ENCODE measurements at places on chromosomes 5 and 9. TPM values are rescaled to one million over a fixed set of nuclear protein-coding genes. Genes with fewer than 3 reads are reported as not detected.

PCDHGA8 gene
- polyA plus RNA-seq: not detected

DNA sequence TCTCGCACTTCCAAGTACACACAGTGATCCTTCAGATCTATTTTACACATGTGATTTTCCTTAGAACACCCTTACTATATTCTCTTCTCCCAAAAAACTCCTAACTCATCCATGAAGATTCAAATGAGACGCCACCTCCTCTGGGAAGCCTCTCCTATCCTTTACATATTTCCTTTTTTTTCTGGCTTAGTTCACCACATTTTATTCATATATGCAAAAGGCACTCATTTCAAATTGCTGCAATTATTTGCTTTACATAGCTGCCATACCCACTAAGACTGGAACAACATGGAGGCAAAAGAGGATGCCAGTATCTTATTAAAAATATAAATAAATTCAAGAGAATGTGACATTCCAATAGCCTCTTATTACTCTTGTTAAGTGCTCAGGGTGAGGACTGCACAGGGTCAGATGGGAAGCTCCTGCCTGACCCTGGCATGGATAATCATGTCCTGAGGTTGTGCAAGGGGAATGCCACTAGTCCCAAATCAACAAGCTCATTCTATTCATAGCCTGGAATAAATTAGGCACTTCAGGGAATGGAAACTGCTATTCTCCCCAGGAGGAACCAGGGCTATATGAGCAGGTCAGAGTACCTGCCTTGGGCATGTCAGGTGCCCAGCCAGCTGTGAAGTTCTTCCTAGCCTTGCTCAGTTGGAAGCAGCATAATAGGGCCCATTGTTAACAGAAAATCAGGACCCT, 262.9 kb downstream of the FBXL17 start:
- DNase-seq: no peak

DNA sequence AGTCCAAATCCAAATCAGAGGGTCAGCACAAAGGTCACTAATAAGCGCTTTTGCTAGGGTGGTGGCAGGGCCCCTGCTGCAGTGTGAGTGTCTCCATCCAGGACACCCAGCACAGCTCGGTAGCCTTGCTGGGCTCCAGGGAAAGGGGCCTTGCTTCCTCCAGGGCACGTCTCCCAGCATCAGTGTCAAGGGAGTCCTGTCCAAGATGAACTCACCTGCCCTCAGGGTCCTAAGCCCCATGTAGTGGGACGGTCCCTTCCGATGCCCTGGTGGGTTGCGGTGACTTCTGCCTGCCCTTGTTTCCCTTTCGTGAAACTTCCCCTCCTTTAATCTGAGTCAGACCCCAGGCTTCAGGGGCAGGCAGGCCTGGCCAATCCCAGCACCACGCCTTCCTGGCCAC, 101.7 kb downstream of the ZNF354C start:
- DNase-seq: no peak

- no peak for DNase-seq
These were observed 131.2 kb downstream of the RGS3 start for GRCh38 chr9:113594484-113595299.

- no peak for DNase-seq
These were observed 297.7 kb downstream of the PARP8 start for GRCh38 chr5:50963971-50964745.

- no peak for DNase-seq
These were observed 490.9 kb downstream of the NFIB start for GRCh38 chr9:13823026-13823425.

DNA sequence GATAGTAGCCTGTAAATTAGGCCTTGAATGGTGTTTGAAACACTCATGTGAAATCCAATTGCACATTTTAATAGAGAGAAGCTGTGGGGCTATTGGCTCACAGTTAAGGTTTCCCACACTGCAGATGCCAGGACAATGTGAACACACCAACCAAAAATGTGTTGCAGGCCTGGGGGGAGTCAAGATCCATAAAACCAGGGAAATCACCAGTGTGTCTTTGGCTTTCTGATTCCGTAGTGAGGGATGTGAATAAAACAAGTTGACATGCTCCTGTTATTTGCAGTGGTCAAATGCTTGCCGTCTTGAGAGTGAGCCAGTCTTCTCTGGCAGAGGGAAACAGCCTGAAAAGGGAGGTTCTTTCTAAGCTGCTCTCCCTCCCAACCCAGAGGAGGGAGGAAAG, 79.0 kb downstream of the ZNF462 start:
- DNase-seq: no peak

DNA sequence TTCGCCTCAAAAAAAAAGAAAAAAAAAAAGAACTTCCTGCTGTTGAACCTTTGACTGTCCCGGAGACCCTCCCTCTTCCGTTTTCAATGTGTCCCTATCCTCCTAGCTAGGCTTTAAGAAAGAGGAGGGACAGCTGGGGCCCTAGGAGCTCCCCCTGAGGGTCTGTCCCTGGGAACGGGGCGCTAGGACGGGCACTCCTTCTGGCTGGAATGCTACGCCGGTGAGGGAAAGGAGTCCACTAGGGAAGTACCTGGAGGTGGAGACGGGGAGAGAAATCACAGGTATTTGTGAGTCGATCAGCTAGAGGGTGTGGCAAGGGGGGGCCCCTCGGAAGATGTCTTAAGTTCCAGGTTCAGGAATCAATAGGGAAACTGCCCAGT, 4.6 kb downstream of the SIT1 start:
- no peak for DNase-seq

DNA sequence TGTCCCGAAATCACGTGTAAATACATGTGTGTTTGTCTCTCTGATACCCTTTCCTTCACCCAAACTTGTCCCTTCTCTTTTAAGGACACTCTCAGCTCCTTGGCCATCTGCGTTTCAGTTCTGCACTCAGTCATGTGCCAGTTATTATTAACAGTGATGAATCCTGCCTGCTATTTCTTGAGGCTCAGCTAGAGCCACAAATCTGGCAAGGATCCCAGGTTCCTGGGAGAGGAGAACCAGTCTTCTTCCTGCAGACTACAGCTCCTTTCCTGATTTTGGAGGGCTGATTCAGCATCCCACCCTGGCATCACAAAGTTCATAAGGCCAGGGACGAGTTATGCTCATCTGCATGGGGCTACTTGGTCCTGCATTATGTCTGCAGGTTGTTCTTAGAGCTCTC, 5.6 kb downstream of the MAMDC2 start:
- DNase-seq: no peak

DNA sequence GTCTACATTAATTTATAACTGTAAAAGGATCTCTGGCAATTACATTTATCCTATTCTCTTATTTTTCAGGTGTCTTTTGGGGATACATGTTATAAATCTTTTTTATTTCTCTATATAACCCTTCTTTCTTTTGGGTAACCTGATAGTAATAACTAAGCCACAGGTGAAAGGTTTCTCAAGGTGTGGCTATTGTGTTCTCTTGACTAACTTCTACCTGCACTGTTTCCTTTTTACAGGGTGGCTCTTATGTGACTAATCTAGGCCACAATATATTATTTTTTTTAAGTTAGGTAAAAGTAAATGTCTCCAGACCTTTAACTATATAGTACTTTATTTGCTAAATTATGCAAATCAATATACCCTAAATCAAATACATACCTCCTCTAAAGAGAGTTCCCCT, 193.2 kb downstream of the EFNA5 start:
- no peak for DNase-seq

ABCA2 gene
- 3.9 TPM for polyA plus RNA-seq

ADGRD2 gene
- polyA plus RNA-seq: not detected

DNA sequence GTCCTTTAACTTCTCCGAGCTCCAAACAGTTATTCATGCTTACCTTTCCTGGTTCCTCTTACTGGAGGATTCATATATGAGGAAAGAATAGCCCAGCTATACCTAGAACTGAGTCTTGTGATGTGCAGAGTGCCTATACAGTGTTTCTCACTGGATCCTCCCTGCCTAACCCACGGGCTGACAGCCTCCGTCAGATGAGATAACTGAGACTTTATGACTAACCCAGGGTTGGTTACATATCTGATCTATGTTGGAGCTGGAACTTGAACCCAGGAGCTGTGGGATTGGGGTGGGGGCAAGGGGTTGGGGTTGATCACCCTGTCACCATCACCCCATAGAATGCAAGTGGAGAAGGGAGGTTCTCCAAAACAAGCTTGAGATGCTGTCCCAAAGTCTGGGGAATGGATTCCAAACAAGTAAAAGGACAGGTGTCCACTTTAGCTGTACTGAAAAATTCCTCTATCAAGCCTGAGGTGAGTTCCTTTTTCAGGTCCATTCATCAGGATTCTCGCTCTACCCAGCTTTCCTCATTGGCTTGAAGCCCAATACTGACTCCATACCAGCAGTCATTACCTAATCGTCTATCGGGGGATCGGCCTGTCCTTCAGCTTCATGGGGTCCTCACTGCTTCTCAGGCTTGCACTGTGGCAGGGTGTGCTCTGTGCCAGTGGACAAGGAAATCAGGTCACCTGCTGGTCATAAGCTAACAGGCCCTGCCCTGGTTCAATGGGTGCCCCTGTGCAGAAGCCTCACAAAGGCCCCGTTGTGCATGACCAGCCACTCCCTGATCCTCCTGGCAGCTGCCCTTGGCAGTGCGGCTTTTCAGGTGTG, 100.6 kb downstream of the ARHGAP26 start:
- no peak for DNase-seq

NTNG2 gene
- polyA plus RNA-seq: 1.9 TPM

FANCG gene
- polyA plus RNA-seq: 9.8 TPM

CMBL gene
- polyA plus RNA-seq: not detected

DNA sequence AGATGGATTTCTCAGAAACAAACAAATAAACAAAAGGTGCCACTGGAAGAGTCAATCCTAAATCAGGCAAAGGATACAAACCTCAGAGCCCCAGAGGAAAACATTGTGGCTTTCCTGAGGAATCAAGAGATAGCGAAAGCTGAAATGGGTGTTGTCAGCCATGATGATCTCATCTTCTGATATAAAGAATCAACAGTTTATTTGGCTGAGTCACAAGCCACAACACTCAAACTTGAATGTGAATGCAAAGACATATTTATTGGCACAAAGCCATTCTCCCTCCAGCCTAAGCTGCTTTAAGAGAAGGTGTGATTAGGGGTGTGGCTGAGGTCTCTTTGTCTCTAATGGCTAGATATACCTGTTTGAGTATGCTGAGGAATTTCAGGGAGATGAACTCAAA, 73.3 kb upstream of the NREP start:
- DNase-seq: no peak

SPATA31D4 gene
- polyA plus RNA-seq: not detected

DNA sequence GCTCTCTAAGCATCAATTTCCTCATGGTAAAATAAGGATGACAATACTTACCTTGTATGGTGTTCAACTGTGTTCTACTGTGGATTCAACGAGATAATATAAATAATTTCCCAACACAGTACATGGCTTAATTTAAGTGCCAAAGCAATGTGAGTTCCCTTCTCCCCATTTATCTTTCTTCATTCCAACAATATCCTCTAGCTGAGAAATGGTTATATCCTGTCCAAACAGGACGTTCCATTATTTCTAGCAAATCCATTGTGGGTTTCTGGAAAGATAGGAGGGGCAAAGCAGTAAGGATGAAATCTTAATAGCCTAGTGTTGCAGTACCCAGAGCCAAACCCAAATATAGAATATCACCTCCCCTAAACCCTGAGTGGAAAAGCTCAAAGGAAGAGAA, 22.0 kb downstream of the ABCA1 start:
- DNase-seq: no peak

F2RL1 gene
- 0.13 TPM for polyA plus RNA-seq

IL33 gene
- polyA plus RNA-seq: not detected

PRUNE2 gene
- 0.12 TPM for polyA plus RNA-seq

DNA sequence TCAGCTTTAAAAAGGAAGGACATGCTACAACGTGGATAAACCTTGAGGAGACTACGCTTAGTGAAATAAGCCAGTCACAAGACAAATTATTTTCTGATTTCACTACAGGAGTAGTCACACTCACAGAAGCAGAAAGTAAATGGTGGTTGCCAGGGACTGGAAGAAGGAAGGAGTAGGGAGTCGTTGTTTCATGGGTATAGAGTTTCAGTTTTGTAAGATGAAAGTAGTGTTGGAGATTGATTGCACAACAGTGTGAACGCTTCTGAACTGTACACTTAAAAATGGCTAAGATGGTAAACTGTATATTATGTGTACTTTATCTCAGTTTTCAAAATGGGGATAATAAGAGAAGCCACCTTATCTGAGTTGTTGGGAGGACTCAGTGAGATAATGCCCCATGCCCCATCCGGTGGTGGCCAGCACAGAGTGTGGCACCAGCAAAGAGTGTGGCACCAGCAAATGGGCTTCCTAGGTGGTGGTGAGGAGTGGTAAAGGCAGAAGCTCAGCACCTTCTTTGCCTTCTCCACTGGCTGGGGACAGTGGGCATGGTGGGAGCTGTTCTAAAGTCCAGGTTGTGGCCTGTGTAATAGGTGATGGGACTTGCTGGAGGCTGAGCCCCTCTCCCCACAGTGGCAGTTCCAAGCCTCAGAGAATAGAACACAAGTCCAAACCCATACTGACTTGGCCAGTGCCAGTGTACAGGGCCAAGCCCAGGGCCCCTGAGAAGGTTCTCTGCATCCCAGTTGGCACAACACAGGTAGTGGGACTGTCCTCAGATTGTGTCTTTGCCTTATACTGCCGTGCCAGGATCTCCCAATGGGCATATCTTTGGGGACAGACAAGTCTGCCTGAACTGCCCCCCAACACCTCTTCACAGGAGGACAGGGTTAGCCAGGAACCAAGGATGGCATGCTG, 4.4 kb downstream of the SLC22A4 start:
- no peak for DNase-seq

DNA sequence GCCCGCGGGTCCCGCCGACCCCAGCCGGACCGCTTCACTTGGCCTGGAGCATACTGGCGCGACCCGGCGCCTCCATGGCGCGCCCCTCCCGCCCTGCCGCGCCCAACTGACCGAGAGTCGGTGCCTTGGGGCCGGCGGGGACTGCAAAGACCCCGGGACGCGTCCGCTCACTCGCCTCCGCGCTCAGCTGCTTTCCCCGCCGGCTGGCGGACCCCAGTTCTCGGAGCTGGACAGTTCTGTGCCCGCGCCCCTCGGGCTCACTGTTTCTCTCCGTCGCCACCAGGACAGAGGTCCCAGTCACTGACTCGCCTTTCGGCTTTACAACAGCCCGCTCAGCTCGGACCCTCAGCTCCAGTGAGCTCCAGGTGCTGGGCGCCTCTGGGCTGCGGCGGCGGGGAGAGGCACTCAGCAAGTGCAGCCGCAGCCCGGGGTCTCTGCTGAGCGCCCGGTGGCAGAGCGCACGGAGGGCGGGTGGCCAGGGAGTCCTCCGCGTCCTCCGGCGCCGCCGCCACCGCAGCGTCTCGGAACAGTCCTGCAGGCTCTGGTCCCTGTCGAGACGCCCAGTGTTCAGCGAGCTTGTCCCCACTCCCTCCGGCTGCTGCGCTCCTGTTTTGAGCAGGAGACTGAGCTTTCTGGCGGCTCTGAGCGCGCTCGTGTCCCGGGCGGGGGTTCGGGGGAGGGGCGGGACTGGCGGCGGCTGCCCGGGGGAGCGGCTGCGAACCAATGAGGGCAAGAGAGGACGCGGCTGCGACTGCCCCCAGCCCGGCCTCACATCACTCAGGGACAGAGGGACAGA, at the start of gene SMIM32:
Gene SMIM32 (minus strand): TSS at position 637 of the 796 bp plus-strand sequence. CDS start 638 bp downstream, outside the sequence.
- DNase-seq: no peak

ZFP2 gene
- polyA plus RNA-seq: 1.2 TPM

SLC34A3 gene
- not detected for polyA plus RNA-seq

DNA sequence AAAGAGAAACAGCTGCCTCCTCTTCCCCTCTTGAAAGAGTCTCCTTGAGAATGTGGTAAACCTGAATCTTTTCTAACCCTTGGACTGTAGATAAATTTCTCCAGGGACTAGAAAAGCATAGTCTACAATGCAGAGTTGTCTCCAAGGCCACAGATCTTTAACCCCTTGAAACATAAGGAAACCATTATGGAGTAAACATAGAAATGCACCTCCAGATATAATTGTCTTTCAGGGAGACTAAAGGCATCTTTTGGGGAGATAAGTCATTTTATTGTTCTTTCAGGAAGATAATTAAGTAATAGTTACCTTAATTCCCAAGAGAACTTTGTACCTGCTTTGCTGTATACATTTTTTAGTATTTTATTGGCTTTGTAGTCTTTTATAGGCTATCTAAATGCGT, 373.6 kb upstream of the GRIA1 start:
- no peak for DNase-seq

All from naive B cell (primary cell).